ENCODE measurements at places on chromosomes 3 and 15.
A peak's percentile ranks its signal among the peaks of the same experiment; 100 is the strongest.

DNA sequence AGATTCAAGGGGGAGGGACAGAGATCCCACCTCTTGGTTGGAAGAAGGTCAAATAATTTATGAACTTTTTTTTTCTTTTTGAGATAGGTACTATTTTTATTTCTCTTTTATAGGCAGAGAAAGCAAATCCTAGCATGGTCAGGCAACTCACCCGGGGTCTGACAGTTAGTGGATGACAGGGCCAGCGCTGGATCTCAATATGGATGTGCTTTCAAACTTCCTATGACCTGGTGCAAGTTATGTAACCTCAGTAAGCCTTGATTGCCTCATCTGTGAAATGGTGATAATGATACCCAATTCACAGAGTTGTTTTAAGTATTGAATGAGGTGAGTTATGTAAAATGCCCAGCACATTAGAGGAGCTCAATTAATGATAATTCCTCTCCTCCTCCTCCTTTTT, 86.8 kb upstream of the MEF2A start:
- no peaks in the 10 kb centered on the region for H3K36me3 ChIP-seq
- no peak for DNase-seq
- no peak overlapping the region for H3K27ac ChIP-seq
- no peak overlapping the region for H3K4me3 ChIP-seq

DNA sequence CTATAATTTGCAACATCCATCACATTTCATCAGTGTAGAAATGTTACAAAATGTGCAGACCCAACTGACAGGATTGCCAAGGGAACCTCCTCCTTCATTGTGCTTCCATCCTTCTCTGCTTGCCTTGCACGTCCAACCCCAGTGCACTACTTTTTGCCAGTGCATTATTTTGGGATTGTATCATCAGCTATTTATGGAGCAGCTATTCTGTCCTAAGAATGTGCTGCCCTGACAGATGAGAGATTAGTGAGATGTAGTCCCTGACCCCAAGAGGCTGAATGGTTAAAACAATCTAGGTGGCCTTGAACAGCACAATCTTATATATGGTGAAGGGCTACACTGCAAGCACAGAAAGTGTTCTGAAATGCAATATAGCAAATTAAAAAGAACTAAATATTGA, 935.8 kb downstream of the IGSF11 start:
- no peaks in the 10 kb centered on the region for H3K36me3 ChIP-seq
- no peak overlapping the region for H3K4me3 ChIP-seq
- H3K4me1 ChIP-seq: no peaks in the 10 kb centered on the region
- no peak overlapping the region for H3K27ac ChIP-seq

DNA sequence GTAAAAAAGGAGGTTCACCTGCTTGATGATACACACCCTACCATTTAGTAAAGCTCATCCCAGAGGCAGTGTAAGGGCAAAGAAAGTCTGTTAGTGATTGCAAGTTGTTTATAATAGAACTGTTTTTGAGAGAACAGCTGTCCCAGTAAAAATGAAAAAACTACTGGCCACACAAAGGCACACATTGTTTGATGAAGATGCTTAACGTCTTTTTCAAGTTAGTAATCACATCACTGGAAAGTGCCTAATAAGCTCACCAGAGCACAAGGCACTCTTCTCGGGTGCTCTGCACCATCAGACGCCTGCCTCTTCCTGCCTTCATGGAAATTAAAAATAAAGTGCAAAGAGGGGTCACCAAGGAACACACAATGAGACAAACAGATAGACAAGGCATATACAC, 186.9 kb downstream of the PDZRN3 start:
- peaks cover 4% of the 10 kb centered on the region for H3K4me1 ChIP-seq
- DNase-seq: no peak
- no peaks in the 10 kb centered on the region for H3K36me3 ChIP-seq
- H3K27ac ChIP-seq: no peak overlapping the region
- H3K27me3 ChIP-seq: no peaks in the 10 kb centered on the region
- H3K4me3 ChIP-seq: no peak overlapping the region

DNA sequence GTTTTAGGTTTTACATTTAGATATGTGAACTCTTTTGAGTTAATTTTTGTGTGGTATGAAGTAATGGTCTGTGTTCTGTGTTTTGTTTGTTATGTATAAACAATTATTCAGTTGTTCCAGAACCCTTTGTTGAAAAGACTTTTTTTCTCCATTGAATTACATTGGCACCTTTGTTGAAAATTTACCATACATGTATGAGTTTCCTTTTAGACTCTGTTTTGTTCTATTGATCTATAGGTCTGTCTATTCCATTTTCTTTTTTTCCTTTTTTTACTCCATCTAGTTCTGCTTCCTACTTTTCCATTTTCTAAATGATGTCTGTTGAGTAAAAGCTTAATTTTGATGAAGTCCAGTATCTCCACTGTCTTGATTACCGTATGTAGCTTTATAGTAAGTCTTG, 31.4 kb downstream of the ARIH2 start:
- DNase-seq: no peak
- H3K4me1 ChIP-seq: no peaks in the 10 kb centered on the region
- no peaks in the 10 kb centered on the region for H3K27me3 ChIP-seq
- H3K36me3 ChIP-seq: no peaks in the 10 kb centered on the region
- no peak overlapping the region for H3K27ac ChIP-seq
- no peak overlapping the region for H3K4me3 ChIP-seq

GRCh38 chr3:121736112-121736511, 13.4 kb downstream of the GOLGB1 start:
- H3K36me3 ChIP-seq: no peaks in the 10 kb centered on the region
- DNase-seq: no peak
- H3K4me3 ChIP-seq: no peak overlapping the region
- peaks cover 17% of the 10 kb centered on the region for H3K4me1 ChIP-seq
- peak overlapping the region; percentile 27 for H3K27ac ChIP-seq
- H3K27me3 ChIP-seq: no peaks in the 10 kb centered on the region

Data from osteoblast (primary cell).